ENCODE measurements at places on chromosomes 13 and 19.

DNA sequence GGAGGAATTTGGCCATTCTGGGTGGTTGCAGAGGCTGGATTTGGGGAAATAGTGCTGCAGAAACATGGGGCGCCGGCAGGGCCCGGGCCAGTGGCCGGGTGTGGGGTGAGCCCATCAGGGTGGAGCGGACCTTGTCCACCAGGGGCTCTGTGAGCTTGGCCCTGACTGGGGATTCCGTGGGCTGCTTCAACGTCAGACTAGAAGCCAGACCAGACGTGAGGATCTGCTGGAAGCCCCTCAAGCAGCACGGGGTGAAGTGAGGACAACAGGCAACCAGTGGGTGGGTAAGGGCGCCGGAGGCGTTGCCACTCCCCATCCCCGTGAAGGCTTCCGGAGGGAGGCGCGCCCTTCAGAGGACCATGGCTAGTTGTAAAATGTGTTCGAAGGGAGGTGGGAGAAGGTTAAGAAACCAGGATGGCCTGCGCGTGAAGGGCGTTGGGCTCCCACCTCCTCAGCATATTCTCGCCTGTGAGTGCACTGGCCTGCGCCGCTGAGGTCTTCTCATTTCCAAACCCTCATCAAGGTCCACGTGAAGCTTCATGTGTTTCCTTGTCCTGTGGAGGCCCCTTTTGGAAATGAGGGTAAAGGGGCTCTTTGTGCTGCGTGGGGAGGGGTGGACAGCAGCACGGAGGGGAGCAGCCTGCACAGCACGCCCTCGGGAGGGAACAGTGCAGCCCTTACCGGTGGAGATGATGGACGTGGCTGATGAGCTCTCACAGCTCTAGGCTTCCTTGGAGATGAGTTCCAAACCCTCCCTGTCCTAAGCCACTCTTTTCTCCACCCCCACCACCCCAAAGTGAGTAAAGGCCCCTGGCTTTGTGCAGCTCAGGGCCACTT lies 8.3 kb downstream of the TEX29 start:
- DNase-seq, result no peak

- no peak for DNase-seq
Observed at GRCh38 chr13:112161521-112162301, 94.8 kb downstream of the SOX1 start.

- peak; percentile 78 for DNase-seq
Observed at GRCh38 chr13:46296115-46296822, 84.5 kb downstream of the LRRC63 start.

- no peak for DNase-seq
Observed at GRCh38 chr13:30186634-30187415, 120.5 kb downstream of the KATNAL1 start.

DNA sequence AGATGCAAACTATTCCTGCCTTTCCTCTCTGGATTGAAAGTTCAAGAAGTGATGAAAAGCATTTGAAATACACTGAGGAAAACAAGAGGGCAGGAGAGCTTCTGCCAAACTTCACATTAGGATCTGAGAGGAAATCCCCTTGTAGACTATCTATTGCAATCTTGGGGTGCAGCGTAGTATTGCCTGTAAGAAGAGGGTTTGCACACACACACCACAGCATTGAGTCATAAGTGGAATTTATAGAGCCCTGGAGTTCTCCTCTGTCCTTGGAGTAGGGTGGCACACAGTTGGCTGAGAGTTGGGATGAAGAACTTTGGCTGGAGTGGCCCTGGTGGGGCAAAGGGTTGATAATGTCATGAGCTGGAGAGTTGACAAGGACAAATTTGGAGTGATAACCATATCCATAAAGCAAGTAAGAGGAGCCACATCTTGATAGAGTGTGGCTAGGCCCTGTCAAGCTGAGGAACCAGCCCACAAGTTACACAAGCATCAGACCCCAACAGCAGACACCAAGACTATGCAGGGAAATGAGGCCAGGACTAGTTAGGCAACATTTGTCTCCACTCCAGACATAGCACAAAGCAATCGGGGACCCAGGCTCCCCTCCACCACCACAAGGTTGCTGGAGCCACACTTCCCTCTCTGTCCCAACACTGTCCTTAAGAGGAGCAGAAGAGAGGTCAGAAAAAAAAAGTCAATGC lies 520.9 kb downstream of the KLF5 start:
- DNase-seq, result no peak

- DNase-seq, result peak; percentile 50
Observed at GRCh38 chr19:8811315-8812172, 20.6 kb downstream of the ZNF558 start.

DNA sequence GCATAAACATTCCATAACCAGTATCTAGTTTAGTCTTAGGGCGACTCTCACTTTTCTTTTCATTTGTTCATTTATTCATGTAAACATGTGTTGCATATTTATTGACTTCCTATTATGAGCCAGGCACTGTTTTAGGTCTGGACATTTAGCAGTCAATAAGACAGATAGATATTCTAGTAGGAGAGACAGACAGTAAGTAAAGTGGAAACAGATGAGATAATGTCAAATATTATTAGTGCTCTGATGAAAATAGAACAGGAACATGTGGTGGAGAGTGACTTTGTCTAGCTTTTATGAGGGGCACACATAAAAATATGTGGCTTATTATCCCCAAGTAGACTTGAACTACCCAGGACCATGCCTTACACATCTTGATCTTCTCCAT lies 193.0 kb downstream of the NDFIP2 start:
- DNase-seq, result no peak

DNA sequence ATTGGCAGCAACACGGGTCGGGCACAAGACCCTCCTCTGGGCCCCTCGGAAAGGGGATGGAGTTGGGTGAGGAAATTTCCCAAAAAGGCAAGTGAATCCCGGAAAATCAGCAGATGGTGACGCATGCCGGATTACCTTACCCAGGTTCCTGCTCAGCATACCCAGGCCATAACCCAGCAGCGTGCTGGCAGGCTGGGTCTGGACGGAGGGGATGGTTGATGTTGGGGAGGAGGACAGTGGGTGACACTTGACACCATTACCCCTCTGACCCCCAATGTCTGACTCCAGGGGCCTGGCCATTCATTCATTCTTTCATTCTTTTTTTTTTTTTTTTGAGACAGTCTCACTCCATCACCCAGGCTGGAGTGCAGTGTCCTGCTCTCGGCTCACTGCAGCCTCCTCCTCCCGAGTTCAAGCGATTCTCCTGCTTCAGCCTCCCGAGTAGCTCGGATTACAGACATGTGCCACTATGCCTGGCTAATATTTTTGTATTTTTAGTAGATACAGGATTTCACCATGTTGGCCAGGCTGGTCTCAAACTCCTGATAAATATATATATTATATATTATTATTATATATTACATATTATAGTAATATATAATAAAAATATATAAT lies 799 bp downstream of the PVR start:
- peak; percentile 78 for DNase-seq

- DNase-seq, result no peak
Observed at GRCh38 chr13:112891477-112892401, 77.3 kb upstream of the MCF2L start.

- no peak for DNase-seq
Observed at GRCh38 chr13:98494769-98495168, 82.1 kb downstream of the STK24 start.

DNA sequence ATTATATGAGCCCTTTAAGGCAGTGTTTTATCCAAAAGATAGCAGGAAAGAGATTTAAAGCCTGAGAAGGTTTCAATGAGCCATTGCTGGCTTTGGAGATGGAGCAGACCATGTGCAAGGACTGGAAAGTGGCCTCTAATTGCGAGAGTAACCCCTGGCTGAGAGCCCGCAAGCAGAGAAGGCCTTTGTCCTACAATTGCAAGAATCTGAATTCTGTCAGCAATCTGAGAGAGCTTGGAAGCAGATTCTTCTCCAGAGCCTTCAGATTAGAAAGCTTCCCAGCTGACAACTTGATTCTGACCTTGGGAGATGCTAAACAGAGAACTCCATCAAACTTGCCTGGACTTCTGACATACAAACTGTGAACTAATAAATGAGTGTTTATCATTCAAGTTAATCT lies 528.7 kb upstream of the KLF12 start:
- DNase-seq, result no peak

DNA sequence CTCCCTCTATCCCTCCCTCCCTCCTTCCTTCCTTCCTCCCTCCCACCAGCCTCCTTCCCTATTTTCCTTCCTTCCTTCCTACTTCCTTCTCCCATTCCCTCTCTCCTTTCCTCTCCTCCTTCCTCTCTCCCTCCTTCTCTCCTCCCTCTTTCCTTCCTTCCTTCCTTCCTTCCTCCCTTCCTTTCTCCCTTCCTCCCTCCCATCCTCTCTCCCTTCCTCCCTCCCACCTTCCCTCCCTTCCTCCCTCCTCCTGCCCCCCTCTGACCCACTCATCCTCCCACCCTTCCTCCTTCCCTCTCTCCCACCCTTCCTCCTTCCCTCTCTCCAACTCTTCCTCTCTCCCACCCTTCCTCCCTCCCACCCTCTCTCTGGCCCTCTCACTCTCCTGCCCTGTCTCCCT lies 132.1 kb downstream of the ZNF536 start:
- no peak for DNase-seq

DNA sequence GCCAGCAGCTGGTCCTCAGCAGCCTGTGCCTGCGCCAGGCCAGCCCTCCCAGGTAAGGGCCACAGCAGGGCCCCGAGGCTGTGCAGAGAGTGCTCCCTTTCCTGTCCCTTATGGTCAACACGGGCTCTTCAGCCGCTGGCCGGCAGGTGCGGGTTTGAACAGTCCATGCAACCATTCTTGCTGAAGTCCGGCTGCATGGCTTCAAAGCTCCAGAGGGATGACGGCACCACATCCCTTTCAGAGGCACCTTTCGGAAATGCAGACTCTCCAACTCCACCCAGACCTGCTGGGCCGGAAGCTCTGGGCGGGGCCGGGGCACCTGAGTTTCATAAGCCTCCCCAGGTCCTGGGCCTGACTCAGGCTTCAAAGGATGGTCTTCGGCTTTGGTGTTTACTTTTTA lies 81.3 kb downstream of the SPACA7 start:
- DNase-seq, result no peak

GRCh38 chr19:5186293-5187050 lies 154.1 kb downstream of the PTPRS start:
- DNase-seq, result no peak

- DNase-seq, result no peak
Observed at GRCh38 chr19:48509467-48510194, 2.0 kb downstream of the LMTK3 start.

DNA sequence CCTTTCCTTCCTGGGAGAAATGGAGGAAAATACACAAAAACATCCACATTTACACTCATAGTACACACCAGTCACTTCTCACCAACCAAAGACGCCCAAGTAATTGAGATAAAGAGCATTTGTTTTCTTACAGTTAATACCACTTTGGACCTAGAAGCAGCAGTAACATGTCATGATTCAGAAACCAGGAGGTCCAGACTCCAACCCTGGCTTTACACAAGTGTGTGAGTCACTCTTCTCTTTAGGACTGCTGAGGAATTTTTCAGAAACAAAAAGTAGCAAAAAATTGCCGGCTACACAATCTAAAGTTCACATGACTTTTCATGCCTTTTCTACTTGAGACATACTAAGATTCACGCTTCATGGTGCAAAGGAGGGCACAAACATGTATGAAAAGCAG lies 42.1 kb downstream of the TUBGCP3 start:
- no peak for DNase-seq

DNA sequence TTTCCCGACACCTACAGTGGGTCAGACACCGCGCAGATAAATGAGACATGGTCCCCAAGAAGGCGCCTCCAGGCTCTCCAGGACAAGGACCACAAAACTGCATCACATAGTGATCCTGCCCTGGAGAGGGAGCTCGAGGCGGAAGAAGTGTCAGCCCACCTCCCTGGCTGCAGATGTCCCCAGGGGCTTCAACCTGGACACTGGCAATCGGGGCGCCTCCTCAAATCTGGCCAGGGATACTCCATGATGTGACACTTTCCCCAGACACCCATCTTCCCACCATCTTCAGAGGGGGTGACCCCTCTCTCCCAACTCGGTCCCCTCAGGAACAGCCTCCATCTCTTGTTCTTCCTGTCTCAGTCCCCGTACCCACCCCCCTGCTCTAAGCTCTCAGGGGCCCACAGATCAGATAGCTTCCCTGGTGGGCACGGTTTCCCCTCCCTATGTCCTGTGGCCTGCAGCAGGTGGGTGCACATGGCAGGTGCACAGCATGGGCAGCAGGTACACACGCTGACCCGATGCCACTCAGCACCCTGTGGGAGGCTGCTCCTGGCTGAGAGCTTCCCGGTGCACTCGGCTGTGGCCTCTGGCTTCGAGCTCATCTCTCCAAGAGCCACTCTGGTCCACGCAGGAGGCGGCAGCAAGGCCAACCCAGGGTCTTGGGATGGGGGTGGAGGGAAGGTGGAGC lies 61.2 kb downstream of the PEPD start:
- no peak for DNase-seq

DNA sequence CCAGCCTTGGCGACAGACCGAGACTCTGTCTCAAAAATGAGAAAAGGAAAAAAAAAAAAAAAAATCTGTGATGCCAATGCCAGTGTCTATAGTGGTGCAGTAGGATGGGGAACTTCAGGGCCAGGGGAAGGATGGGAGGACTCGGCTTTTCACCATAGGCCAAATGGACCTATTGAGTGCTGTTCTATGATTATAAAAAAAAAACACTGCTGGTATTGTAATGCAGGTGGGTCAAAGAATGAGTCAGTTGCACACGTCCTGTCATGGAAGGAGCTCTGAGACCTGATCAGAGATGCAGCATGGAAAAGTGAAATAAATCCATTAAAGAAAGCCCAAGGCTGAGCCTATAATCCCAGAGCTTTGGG lies 7.0 kb downstream of the DNAJB1 start:
- no peak for DNase-seq

DNA sequence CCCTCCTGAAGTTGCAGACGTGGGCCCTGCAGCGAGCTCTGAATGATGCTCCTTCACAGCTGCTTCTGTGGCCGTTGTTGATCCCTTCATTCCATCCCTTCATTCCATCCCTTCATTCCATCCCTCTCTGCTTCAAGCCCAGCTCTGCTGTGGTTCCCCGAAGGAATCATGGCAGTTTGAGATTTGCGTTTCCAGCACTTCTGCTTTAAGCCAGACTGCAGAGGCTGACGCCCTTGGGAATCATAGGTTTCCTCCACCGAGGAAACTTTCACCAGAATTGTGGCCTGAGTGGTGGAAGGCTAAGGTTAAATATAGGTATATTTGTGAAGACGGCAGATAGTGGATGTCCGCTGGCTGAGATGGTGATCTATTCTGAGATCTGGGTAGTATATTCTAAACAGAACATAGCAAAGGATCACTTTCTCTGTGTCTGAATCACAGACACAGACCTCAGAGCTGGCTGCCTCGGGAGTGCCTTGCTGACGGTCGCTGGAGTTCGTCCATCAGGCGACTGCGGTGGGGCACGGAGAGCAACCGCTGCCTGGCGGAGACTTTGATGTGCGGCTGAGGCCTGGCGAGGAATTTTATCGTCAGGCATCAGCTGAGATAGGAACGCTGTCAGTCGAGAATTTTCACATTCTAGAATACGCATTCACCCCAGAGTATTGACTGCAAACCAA lies 42.8 kb upstream of the DCUN1D2 start:
- DNase-seq, result no peak

- no peak for DNase-seq
Observed at GRCh38 chr13:33932769-33933406, 114.9 kb downstream of the RFC3 start.

- DNase-seq, result no peak
Observed at GRCh38 chr13:30376426-30377311, 45.6 kb upstream of the UBE2L5 start.

Measured in OCI-M1 (cell line).